D721Med (cell line): ENCODE measurements at places on chromosomes 3 and 15.

- DNase-seq = no peak
These were observed 79.8 kb downstream of the RBPMS2 start for GRCh38 chr15:64695561-64695992.

DNA sequence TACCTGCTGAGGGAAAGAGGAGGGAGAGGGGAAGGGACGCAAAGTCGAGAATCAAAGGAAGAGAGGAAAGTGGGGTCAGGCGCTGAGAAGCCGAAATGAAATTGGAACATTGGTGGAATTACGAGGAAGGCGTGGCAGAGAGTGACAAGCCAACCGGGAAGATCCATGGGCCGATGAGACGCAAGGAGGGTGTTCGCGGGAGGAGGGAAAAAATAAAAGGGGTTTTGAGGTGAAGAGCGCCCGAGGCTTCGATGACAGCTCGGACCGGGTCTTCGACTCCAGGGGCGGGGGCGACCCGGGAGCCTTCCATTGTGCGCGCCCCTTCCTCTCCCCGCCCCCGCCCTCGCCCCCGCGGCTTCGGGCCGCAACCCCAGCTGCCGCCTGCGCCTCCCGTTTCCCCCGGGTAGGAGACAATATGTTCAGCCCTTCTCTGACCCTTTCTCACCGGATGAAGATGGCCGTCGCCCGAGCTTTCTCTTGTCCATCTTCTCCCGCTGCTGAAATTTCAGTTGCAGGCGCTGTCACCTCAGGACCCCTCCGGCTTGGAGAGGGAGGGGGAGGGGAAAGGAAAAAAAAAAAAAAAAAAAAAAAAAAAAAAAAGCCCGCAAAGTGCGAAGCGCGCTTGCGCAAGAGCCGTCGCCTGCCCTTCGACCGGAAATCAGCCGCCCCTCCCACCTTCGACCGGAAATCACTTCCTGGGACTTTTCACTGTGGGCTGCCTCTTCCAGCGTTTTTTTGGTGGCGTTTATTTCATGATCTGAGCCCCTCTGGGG lies at the start of gene SENP7:
TSS of gene SENP7 (minus strand) at position 567 of the 773 bp plus-strand sequence. CDS start at position 485, 82 bp downstream.
- DNase-seq = peak; percentile 41

GRCh38 chr3:81643721-81644120 lies 117.7 kb downstream of the GBE1 start:
- DNase-seq = no peak

- no peak for DNase-seq
These were observed 7.5 kb downstream of the GORASP1 start for GRCh38 chr3:39099738-39100499.

DNA sequence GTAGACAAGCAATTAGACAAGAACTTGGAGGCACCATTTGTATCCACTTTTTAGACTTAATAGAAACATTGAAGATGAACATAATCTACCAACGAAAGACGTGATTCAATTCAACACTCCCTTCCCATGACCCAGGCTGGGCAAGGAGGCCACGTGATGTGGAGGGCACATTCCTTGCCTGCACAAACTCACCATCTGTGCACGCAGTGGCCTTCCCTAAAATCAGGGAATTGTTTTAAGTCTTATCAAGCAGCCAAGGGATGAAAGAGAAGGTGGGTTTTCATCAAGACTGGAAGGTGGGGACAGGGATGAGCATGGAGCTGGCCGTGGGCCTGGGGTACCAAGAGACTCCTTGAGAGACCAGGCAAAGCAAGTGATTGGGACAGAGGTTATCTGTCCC lies 13.5 kb downstream of the STARD5 start:
- DNase-seq = no peak

- no peak for DNase-seq
These were observed 22.5 kb downstream of the LRRN1 start for GRCh38 chr3:3821777-3822176.

DNA sequence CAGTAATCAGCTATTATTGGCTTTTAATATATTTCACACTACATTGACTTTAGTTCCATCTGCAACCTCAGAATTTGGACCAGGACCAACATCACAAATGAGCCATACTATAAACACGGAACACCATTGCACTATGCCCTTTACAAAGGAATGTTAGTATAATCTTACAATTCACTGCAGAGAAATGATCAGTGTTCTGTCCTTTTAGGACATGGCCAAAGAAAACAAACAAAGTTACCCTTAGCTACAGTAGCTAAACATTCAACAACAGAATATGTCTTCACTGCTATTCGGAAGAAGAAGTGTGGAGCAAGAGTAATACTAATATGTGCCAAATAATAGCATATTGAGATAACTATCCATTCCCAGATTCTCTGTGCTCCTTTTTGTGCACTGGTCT lies 90.4 kb downstream of the NAALADL2 start:
- DNase-seq = no peak

GRCh38 chr15:39471785-39472574 lies 108.9 kb upstream of the THBS1 start:
- DNase-seq = no peak

- no peak for DNase-seq
These were observed 97.6 kb downstream of the FOXP1 start for GRCh38 chr3:71485896-71486295.

GRCh38 chr3:169748670-169749069 lies 16.2 kb downstream of the TERC start:
- no peak for DNase-seq

- DNase-seq = no peak
These were observed 156.0 kb upstream of the RGMA start for GRCh38 chr15:93244696-93245660.

- no peak for DNase-seq
These were observed 47.2 kb downstream of the CCDC12 start for GRCh38 chr3:46929324-46929723.

DNA sequence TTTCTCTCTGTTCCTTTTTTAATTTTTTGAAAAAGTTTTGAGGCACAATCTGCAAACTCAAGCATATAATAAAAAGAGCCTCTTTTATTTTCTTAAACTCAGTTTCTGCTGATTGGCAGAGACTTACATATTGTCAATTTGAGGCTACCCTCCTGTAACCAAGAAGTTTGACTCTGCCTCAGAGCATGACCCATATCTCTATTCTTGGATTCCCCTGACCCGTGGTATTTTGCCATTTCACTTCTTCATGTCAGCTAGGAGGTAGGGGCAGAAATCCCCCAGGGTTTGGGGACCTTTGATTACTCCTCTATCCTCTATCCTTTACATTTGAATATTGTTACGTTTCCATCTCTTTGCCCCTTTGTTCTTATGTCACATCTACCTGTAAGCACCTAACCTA lies 479.1 kb upstream of the ALCAM start:
- DNase-seq = no peak
